NCI-H748 treated with DMSO at 0.1 percent for 48 hours (cell line): ENCODE measurements at places on chromosomes 7 and 10.
A peak's percentile ranks its signal among the peaks of the same experiment; 100 is the strongest.

- no peak for DNase-seq
Observed at GRCh38 chr7:22561321-22561811, 61.4 kb upstream of the STEAP1B start.

- DNase-seq, result no peak
Observed at GRCh38 chr7:32142649-32143048, 72.4 kb upstream of the PDE1C start.

GRCh38 chr7:21108182-21108581 is 319.7 kb upstream of the SP4 start:
- DNase-seq, result peak; percentile 48

- no peak for DNase-seq
Observed at GRCh38 chr10:19577807-19578206, 238.4 kb upstream of the PLXDC2 start.

DNA sequence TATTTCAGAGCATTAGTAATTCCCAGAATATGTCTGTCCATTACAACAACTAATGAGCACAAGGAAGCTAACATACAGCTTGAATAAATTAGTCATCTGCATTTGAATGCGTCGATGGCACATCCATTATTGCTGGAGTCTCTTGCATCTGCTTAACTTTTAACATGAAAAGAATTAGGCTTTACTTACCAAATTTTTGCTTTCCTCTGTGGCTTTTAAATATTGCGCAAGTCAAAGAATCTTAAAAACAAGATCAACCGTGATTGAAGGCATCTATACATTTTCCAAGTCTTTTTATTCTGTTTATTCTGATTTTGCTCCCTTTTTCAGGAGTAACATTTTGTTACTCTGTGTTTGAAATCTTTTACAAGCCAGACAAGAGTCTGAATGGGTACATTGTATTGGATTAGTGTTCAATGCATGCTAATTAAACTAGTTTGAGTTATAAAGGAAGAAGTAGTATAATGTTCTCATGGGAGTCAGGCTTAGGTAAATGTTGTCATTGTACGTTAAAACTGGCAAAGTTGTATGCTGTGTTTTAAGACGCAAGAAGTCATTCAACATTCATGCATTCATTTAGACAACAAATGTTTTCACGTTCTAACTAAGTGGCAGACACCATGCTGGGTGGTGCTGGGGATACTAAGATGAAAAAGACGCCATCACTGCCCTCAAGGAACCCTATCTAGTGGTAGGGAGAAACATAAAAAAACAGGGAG is 4.0 kb upstream of the CACNB2 start:
- DNase-seq, result no peak

- no peak for DNase-seq
Observed at GRCh38 chr10:35712486-35712885, 70.4 kb upstream of the FZD8 start.

GRCh38 chr7:121057878-121058277 is 69.4 kb downstream of the CPED1 start:
- no peak for DNase-seq

DNA sequence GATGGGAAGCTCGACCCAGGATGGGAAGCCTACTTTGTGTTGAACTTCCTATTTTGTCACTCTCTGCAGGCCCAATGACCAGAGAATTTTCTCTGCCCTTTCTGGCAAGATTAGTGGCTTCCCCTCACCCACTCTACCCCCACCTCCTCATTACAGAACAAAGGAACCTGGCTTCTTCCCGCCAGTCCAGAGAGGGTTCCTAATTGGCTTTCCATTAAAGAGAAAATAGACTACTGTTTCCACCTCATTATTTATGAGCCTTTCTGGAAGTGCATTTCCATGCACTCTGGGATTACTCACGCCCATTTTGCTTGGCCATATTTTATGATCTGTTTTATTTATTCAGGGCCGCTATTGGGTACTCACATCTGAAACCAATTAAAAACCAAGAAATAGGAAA is 94.9 kb upstream of the TCF7L2 start:
- no peak for DNase-seq

DNA sequence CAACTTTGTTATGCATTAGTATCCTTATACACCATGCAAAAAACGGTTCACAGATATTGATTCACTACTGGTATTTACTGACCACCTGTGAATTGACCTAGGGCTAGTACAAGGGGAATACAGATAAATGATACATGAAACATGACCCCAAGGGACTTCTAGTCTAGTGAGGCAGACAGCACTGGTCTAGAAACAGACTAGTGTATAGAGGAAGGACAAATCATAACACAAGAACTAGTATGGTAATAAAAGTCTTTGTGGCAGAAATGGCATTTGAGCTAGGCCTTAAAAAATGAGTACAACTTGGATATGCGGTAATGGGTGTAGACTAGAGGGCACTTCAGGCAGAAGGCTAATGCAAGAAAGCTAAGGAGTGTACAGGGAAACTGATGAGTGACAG is 86.6 kb downstream of the SLC25A13 start:
- DNase-seq, result no peak

DNA sequence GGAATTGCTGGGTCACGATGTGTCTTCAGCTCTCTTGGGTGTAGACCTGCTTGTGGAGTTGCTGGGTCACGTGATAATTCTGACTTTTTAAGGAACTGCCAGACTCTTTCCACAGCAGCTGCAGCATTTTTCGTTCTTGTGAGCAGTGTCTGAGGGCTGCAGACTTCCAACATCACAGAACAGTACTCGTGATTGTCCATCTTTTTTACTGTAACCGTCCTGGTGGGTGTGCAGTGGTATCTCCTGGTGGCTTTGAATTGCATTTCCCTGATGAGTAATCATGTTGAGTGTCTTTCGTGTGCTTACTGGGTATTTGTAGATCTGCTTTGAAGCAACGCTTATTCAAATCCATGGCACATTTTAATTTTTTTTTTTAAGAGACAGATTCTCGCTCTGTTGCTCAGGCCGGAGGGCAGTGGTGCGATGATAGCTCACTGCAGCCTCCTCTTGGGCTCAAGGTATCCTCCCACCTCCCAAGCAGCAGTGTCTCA is 22.7 kb downstream of the INPP5A start:
- no peak for DNase-seq

DNA sequence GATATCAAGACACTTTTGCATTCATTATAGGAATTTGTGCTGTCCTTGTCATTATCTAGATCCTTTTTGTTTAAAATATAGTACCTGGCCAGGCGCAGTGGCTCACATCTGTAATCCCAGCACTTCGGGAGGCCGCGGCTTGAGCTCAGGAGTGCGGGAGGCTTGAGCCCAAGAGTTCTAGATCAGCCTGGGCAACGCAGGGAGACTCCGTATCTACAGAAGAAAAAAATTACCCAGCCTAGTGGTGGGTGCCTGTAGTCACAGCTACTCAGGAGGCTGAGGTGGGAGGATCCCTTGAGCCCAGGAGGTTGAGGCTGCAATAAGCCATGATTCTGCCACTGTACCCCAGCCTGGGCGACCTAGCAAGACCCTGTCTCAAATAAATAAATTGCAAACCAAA is 621 bp upstream of the MORN4 start:
- no peak for DNase-seq

DNA sequence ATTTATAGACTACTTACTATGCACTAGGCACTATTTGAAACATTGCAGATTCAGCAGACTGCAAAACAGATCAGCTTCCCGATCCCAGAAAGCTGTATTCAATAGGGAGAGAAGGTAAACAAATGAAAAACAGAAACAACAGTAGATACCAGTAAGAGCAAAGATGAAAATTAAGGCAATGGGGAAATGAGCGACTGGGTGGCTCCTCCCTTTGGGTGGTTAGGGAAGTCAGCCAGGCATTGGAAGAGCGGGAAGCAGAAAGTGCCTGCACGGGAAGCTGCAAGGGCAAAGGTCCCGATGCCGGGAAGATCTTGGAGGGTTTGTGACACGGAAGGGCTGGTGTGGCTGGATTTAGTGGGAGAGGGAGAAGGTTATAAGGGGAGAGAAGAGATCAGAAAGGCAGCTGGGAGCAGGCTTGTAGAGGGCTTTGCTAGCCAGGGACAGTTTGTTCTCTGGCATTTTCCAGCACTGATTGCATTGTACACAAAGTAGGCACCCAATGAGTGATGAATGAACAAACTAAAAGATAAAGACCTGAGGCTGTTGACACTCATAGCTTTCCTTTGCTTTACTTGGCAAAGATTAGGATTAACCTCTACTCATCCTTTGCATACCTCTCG is 67.8 kb downstream of the NAMPT start:
- no peak for DNase-seq

- DNase-seq, result no peak
Observed at GRCh38 chr7:23912065-23912464, 202.0 kb downstream of the STK31 start.

- DNase-seq, result no peak
Observed at GRCh38 chr10:90665905-90666662, 191.8 kb downstream of the HTR7 start.

DNA sequence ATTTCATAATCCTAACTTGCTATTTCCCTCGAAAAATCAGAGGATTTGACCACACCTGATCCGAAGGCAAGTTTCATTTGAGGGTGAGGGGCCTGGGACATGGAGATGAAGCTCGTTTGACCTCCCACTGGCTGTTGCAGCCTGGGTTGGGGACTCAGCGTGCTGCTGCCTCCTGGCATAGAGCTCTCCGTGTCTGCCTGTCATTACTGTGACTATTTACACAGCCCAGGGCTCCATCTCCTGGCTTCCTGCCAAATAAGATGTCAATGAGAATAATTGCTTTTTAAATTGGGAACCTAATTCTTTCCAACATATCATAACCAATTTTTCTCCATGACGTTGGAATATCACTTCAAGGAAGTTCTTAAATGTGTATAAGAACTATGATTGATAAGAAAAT is 139.3 kb upstream of the COBL start:
- DNase-seq, result peak; percentile 91

DNA sequence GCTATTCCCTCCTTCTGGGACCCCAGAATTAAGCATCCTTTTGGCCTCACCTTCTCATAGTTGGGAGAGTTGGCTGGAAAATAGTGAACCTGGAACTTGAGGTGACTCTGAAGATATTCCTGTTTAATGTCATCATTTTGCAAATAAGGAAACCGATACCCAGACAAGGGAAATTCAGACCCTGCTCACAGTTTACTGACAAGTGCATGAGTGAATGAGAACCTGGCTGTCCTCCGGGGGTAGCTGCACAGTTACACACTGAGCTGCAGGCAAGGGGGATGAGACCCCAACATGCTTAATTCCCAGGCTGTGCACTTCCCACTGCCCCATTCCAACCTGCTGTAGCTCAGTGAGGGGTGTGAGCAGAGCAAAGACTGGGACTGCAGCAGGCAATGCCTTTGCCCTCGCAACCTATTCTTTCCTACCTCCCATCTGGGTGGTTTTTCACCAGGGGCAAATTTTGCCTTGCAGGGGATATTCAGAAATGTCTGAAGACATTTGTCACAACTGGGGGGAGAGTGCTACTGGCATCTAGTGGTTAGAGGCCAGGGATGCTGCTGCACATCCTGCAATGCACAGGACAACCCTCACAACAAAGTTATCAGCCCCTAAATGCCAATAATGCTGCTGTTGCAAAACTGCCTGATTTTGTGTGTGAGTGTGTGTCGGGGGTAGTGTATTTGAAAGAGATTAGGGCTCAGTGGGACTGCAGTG is 136.2 kb downstream of the SORCS3 start:
- no peak for DNase-seq

DNA sequence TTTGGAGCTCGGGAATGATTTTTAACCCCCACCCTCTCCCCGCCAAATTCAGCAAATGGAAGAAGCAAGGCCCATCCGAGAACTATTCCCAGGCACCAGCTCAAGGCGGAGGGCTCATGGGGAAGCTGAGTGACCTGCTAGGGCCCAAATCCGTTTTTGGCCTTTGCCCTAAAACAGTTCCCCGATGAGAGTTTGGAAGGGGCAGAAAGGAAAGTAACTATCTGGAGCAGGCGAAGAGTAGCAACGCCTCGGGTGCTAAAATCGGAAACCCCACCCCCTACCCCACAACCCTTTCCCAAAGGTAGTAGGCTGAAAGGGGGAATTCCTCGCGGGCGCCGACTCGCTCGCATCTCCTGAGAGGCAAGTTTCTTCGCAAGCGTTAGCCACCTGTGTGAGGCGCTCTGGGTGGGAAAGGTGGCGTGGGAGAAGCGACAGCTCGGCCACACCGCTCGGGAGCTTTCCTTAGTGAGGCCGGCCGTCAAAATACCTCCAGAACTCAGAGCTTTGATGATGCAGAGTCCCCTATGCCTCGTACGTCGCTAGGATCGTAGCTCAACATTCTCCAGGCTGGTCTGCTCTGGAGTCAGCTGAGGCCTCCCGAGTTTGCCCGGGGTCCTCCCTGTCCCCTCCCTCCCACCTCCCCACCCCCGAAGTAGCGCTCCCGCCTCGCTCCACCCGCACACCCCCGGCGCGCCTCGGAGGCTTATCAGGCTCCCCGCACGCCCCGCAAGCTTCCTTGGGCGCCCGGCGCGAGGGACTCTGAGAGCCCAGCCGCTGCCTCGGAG is 642 bp upstream of the PRKG1 start:
- no peak for DNase-seq

DNA sequence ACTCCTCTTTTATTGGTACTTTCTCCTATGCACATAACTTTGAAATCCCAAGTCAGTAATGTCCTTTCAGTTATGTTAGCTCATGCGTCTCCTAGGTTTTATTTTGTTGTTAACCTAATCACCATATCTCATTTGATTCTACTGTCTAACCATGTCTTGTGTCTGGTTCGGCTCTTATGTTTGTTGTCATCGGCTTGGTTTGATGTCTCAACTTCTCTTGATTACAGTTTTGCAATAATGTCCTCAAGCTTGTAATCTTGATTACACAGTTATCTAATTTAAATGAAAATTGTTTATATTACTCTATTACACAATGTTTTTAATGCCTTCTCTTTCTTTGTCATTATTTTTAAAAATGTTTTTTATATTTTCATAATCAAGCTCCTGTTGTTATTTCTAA is 35.9 kb upstream of the SEMA3A start:
- no peak for DNase-seq

DNA sequence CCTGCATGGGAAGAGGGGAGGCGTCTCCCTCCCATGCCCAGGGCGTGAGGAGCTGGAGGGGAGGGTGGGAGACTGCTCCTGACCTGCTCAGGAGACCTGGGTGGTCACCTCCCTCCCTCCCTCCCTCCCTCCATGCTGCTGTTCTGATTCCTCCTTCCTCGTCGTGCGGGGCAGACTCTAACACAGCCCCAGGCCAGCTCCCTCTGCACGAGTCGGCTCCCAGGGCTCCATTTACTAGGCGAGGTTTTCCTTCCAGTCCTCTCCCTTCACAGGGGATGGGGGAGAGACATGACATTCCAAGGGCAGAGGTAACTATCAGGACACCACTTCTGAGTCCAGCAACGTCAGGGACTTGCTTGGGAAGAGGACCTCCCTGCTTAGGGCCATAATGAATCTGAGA is 23.6 kb downstream of the VIPR2 start:
- DNase-seq, result no peak

DNA sequence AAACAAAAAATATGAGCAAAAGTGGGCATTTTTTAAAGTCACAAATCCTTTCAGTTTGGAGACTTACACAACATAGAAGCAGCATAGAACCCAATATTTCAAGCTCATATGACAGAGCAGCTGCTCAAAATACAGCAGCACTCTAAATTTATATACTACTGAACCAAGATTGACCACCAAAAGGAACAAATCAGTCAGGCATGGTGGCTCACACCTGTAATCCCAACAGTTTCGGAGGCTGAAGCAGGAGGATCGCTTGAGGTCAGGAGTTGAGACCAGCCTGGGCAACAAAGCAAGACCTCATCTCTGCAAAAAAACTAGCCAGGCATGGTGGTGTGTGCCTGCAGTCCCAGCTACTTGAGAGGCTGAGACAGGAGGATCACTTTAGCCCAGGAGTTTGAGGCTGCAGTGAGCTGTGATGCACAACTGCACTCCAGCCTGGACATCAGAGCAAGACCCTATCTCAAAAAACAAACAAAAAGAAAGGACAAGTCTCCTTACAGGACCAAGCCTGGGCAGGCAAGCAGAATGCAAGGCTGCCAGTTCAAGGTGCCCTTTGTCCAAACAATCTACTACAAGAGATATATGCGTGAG is 40.0 kb downstream of the PARD3 start:
- no peak for DNase-seq
